EH (cell line): ENCODE measurements at places on chromosomes 2 and 18.

- peak; percentile 69 for DNase-seq
Measured at GRCh38 chr18:67608615-67609273, 92.2 kb upstream of the DSEL start.

GRCh38 chr2:240655931-240656886 lies 26.5 kb downstream of the AQP12B start:
- peak; percentile 28 for DNase-seq

DNA sequence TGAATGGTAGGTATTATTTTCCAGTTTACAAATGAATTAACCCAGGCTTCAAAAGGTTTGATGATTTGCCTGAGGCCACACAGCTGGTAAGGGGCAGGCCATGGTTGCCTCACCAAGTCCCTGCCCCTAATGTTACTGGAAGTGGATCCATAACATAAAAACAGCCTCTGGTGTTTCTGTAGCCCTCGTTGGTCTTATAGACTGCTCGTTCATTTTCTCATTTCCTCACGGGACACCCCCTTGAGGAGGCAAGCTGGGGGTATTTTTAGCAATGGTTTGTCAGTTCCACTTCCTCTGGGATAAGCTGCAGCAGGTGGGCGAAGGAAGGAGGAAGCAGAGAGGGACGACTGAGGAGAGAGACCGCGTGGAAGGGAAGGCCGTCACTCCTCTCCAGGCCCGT lies 32.9 kb upstream of the NDUFV2 start:
- DNase-seq: no peak

DNA sequence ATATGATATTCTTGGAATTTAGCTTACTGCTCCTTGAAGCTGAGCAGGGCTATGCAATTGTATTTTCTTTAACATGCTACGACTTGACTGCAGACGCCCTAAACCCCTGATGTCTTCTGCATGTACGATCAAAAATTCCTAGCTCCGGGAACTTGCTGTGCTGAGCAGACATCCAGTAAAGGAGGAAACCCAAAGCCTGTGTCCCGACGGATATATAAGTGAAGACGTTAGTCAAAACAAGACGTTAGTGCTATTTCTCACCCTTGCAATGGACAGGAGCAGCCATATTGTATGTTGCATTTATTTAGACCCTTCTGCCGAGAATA lies 51.5 kb downstream of the SETBP1 start:
- no peak for DNase-seq

DNA sequence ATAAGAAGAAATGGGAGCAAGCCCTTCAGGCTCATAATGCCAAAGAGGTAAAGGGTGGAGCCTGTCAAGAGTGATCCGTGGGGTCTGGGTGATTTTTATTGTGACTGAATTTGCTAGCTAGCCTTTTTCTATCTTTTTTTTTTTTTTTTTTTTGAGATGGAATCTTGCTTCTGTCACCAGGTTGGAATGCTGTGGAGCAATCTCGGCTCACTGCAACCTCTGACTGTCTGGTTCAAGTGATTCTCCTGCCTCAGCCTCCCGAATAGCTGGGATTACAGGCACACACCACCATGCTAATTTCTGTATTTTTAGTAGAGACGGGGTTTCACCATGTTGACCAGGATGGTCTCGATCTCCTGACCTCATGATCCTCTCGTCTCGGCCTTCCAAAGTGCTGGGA lies 29.1 kb downstream of the DRC1 start:
- DNase-seq: peak; percentile 57

GRCh38 chr2:101518578-101519492 lies 43.9 kb upstream of the RFX8 start:
- DNase-seq: peak; percentile 58

GRCh38 chr2:21438949-21439348 lies 315.2 kb downstream of the TDRD15 start:
- peak; percentile 18 for DNase-seq

DNA sequence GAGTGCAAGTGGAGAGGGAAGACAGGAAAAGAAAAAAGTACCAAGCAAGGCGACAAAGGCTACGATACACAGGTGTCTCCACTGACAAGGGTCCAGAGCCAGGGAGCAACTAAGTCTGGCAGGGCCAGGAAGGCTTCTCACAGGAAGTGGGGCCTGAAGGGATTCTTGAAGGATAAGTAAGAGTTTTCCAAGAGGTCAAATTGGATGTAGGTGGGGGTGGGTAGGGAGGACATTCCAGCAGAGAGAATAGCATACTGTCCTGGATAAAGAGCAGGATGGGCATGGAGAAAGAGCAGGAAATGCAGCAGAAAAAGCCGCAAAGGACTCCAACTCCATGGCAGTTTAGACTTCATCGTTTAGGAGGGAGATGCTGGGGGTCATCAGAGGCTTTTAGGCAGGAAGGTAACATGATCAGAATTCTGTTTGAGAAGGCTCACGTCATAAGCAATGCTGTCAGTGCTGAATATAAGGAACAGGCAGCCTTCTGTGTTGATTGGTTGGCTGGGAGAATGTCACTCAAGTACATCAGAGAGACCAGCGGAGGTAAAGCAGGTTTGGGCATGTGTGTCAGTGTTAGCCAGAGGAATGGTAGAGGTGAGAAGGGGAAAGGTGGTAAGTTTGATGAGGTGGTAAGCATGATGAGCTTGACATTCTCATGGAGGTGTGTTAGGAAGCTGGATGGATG lies 35.1 kb downstream of the ARHGAP25 start:
- DNase-seq: peak; percentile 63

DNA sequence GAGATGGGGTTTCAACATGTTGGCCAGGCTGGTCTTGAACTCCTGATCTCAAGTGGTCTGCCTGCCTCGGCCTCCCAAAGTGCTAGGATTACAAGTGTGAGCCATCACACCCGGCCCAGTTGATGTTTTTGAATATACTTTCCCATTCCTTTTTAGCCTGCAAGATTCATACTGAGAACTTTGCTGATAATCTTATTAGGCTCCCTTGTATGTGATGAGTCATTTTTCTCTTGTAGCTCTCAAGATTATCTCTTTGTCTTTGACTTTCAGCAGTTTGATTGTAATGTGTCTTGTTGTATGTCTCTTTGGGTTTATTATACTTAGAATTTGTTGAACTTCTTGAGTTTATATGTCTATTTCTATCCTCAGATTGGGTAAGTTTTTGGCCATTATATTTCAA lies 81.4 kb downstream of the OTX1 start:
- no peak for DNase-seq

DNA sequence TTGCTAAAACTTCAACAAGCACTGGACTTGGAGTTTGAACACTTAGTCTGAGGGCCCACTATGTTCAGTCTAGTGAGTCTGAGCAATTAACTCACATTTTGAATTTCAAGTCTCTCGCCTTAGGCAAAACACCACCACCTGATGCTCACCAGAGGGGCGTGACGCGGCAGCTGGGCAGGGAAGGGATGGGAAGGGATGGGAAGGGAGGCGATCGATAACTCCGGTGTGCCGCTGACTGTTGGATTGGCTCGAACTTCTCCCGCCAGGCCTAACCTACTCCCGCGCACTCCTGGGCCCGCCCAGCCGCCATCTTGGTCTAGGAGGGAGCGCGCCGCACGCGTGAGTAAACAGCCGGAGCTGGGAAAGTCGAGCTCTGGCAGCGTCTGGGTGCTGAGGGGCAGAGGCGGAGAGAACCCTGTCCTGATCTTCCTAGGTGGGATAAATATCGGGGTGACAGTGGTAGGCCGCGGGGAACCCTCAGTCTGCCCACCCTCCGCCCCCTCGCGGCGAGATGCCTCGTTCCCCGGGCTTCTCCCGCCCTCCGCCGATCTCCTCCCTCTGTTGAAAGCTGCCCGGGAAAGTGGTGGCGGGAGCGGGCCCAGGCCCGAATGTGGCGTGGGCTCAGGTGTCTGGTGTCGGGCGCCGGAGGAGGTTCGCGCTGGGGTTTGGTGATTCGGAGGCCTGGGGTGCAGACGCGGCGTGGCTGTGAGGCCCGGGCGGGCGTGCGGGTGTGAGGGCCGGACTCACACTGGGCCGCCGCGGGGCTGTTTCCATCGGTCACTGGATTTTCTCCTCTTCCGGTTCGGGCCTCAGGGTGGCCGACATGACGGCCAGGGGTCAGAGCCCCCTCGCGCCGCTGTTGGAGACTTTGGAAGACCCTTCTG lies at the start of gene RIF1:
Gene RIF1, plus strand, starts transcription at position 302 of the 884 bp plus-strand sequence. Its CDS starts 522 bp downstream, at position 824.
- DNase-seq: peak; percentile 92

DNA sequence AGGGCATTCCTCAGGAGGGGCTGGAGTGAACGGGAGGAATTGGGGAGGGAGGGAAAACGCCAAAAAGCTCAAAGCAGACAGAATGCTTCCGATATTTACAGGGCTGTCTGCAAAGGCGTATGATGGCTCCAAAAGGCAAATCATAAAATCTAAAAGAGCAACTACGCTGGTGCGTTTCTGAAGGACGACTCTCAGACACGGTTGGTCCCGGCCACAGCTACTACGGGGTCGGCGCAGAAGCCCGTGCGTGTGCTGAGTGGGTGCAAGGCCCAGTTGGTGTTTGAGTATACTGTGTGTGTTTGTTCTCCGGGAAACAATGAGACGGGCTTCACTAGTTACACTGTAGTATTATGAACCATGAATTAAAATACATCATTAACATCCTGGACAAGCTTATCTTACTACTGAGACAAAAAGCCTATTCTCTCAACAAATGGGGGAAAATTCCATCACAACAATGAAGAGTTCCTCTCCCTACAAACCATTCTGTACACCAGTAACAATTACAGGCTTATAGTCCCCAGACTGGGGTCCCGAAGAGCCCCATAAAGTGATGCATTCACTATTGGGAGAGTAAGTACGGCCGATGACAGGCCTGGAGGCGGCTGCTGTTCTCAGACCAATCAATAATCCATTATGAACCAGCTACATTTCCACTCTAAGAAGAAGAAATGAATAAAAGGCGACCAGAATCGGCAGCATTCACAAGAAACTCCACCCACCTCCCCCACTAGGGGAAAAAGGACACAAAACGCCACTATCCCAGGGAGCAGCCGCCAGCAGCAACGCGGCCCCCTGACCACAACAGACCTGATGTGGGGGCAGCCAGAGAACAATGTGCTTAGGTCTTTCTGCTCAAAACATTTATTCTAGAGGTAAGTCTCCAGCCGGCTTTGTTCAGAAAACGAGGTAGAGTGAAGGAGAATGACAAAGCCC lies 43.4 kb downstream of the ZNF516 start:
- DNase-seq: no peak

DNA sequence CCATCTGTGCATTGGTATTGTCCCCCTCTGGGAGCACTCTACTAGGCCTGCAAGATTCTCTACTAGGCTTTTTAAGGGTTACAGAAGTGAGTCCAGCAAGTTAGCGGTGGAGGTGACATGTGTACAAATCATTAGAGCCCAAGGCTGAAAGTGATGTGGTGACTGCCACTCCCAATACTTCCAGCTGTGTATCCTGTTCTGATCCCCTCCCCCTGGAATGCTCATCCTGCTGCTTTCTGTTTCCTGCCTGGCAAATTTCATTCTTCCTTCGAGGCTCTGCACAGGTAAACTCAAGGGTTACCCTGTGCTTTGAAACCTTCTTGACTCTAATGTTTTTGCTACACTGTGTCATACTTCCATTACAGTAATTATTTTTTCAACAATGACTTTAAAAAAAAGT lies 258.5 kb upstream of the REV1 start:
- DNase-seq: peak; percentile 13

DNA sequence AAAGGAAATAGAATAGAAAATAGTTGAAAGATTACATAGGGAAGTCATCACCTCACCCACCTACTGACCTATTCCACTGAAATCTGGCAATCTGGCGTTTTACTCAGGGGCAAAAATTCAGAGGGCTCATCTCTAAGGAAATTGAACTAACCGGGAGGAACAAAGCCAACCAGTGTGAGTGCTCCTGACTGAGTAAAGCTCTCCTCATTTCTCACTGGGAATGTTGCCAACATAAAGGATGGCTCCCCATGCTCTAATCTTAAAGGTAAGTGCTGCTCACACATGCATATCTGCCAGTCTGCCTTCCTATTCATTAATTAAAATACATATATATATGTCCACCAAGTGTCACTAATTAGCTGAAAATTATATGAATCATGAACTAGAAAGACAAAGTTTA lies 13.5 kb upstream of the DOK6 start:
- DNase-seq: no peak

GRCh38 chr18:80154293-80154692 lies 45.2 kb downstream of the ADNP2 start:
- DNase-seq: peak; percentile 28

DNA sequence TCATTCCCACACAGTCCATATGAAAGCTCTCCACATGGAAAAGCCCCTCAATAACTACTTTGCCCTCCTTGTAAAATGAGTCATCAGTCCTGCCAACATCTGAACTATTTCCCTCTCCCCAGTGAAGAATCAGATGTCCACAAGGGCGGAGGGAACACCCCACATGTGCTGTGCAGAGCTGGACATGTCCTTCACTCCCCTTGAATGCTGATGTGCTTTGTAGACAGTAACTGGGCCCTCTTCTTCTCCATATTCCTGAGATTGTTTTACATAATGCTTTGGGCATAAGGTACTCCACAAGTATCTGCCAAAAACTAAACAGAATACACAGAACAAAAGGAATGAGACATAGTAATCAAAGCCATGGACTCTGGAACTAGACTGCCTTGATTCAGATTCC lies 879.4 kb downstream of the BCL11A start:
- no peak for DNase-seq

- no peak for DNase-seq
Measured at GRCh38 chr2:29770846-29771245, 150.5 kb downstream of the ALK start.

DNA sequence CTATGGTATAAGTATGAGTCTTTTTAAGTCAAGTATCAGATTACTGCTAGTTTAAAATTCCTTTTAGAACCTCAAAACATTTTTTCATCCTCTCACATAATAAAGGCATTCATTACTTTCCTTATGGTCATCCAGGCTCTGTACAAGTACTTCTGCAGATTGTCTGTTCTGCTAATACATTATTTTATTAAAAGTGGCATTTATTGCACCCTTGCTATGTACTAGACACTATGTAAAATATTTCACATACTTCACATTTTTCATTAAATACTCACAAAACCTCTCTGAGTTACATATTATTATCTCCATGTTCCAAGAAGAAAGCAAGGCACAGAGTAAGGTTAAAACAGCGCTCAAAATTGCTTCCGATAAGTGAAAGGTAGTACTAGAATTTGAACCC lies 84.1 kb downstream of the RAPH1 start:
- DNase-seq: peak; percentile 90

DNA sequence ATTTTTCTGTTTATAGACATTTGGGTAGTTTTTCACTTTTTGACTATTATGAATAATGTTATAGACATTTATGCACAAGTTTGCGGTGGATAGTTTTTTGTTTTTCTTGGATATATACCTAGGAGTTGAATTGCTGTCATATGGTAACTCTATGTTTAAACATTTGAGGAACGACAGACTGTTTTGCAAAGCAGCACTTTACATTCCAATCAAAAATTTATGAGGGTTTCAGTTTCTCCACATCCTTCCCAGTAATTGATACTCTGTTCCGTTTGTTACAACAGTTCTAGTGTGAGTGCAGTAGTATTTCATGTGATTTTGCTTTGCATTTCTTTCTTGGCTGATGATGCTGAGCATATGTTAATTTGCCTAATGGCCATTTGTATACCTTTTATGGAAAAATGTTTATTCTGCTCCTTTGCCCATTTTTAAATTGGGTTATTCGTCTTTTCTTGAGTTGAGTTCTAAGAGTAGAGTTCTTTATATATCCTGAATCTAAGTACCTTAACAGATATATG lies 617.3 kb upstream of the LRATD1 start:
- no peak for DNase-seq

GRCh38 chr2:240642806-240643092 lies 17.5 kb downstream of the GPR35 start:
- no peak for DNase-seq
